Mesangial cell (primary cell): ENCODE measurements at places on chromosomes 4 and X. TPM values are rescaled to one million over a fixed set of nuclear protein-coding genes. Genes with fewer than 3 reads are reported as not detected.

The SERPINA7 gene
- total RNA-seq: not detected in 2 replicates

The POU4F2 gene
- total RNA-seq: not detected in 2 replicates

The PNMA6F gene
- total RNA-seq: not detected in 2 replicates

The DCAF16 gene
- 19.7 and 22.4 TPM in 2 replicates for total RNA-seq

The MAGEA11 gene
- not detected in 2 replicates for total RNA-seq

The OCIAD2 gene
- total RNA-seq: 88.6 and 113 TPM in 2 replicates
